ENCODE measurements at places on chromosomes 7 and 10.
A peak's percentile ranks its signal among the peaks of the same experiment; 100 is the strongest.

- DNase-seq: no peak
These were observed 193.5 kb upstream of the PITRM1 start for GRCh38 chr10:3366043-3366442.

DNA sequence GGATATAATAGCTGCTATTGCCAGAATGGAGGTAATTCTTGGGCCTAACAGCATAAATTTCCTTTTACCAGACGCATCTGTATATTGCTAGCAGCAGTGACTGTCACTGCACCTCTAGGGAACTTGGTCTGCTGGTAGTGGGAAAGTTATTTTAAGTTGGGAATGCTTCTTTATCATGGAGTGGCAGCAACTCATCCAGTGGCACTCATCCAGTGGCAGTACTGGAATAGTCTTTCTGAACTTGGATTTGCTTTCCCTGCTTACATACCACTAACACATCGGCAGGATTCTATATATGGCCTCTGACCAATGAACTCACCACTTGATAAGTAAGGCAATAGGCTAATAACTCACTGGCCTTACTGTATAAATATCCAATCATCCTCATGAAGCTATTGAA is 22.0 kb upstream of the ICA1 start:
- DNase-seq: no peak

- DNase-seq: no peak
These were observed 4.0 kb downstream of the IDI1 start for GRCh38 chr10:1044964-1045363.

- no peak for DNase-seq
These were observed 82.8 kb downstream of the ORC5 start for GRCh38 chr7:104124893-104125477.

GRCh38 chr10:125687507-125688185 is 4.7 kb upstream of the TEX36 start:
- no peak for DNase-seq

GRCh38 chr7:118826246-118826645 is 601.7 kb downstream of the ANKRD7 start:
- DNase-seq: no peak

DNA sequence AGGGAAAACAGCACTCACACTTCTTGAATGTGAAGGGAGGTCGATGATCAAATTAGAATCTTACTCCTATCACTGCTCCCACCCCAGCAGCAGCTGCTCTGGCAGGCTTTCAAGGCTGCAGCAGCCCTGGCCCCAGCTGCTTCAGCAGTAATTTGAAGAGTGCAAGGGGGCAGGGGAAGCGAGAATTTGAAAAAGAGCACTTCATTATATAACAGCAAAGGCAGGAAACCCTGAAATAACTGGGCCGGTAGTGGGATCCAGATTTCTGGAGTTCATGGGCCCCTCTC is 44.9 kb downstream of the MYPN start:
- no peak for DNase-seq

DNA sequence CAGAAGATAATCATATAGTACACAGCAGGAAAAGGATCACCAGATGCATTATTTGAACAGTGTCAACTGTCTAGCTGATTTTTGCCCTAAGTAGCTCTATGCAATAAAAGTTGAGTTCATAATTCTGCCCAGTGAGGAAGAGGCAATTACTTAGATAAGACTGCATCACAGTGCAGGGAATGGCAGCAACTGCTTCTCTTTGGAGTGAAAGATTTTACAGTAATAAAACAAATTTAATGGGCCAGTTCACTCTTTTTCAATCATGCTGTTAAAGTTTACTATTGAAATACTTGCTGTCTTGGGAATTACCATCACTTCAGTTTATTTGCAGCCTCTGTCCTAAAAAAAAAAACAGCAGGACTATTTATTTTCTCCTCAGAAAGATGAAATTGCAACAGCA is 907.9 kb downstream of the ANKRD7 start:
- DNase-seq: no peak

DNA sequence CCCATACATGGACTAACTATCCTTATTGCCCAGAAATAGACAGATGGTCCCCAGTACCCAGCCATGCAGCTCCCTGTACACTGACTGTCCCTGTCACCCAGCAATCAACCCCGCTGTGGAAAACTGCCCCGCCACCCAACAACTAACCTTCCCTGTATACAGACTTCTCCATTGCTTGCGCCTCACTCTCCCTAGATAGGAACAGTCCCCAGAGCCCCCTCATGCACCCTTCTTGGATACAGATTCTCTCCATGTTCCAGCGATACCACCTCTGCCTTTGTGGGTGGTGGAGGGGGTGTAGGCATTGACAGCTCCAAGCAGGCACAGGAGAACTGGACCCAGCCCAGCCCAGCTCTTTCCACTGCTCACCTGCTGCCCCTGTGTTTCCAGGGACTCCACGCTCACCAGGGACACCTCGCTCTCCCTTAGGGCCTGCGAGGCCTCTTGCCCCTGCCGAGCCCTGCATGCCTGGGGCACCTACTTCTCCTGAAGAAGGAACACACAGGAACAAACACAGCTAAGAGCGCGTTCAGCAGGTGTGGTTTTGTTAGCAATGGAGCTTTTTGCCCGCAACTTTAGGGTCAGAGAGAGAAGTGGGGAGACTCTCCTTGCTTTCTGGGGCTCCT is 7.2 kb downstream of the SFTPD start:
- no peak for DNase-seq

GRCh38 chr7:148288592-148289151 is 301.9 kb upstream of the C7orf33 start:
- no peak for DNase-seq

DNA sequence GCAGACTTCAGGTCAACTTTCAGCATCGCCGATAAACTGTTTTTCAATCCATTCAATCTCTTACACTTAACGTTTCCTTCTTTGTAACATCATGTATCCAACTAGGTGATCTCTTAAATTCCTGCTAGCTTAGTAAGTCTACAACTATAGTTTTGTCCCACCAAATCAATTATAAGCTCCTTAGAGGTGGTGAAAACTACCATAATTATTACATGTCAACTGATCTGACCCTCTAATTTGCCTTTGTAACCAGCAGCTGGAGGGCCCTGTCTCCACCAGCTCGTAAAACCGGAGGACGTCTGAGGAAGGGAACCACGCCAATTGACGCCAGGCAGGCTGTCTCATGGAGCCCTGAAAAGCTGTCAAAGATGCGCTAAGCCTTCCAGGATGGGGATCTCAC is 113.4 kb downstream of the ABCC2 start:
- no peak for DNase-seq

- no peak for DNase-seq
These were observed 40.6 kb downstream of the PYROXD2 start for GRCh38 chr10:98374217-98374985.

GRCh38 chr7:107960272-107960671 is 42.7 kb downstream of the LAMB1 start:
- DNase-seq: no peak

DNA sequence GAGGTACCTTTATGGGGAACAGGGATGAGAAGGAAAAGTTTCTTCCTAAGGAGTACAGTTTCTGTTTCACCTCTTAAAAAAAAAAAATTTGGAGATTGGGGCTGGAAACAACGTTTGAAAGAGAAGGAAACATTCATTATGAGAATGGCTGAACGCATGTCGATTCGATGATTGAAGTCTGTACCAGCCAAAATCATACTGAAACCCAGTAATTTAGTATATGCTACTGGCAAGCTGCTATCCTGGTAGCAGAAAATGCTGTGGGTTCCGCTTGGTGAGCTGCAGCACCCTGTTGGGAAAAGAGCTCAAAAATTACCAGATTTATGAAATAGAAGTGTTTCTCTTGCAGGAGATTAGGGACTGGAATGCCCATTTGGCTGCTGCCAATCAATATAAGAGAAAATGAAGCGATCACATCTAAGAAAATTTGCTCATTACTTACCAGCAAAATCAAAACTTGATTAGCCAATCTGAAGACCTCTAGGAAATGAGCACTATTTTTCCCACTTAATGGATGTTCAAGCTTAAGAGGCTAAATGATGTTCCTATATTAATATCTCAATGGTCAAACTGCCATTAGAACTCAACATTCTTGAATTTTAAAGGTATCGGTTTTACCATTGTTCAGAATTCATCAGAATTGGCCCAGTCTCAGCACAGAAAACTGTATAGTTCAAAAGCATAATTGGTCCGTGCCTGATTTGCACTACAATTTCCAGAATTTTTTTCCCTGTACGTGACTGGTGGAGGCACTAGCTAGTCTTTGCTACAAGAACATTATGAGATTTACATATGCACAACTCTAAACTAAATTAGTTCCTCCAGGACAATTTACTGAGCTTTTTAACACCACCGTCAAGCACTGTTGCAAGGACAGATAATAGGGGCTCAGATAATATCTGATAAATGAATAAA is 1.2 kb upstream of the ITGB1 start:
- DNase-seq: no peak

GRCh38 chr10:94006591-94007550 is 13.1 kb downstream of the PLCE1 start:
- no peak for DNase-seq

- no peak for DNase-seq
These were observed 5.9 kb downstream of the EBF3 start for GRCh38 chr10:129958148-129958628.

GRCh38 chr10:70974351-70974901 is 86.1 kb upstream of the PCBD1 start:
- no peak for DNase-seq

GRCh38 chr7:12257582-12257981 is 46.5 kb downstream of the TMEM106B start:
- DNase-seq: no peak

DNA sequence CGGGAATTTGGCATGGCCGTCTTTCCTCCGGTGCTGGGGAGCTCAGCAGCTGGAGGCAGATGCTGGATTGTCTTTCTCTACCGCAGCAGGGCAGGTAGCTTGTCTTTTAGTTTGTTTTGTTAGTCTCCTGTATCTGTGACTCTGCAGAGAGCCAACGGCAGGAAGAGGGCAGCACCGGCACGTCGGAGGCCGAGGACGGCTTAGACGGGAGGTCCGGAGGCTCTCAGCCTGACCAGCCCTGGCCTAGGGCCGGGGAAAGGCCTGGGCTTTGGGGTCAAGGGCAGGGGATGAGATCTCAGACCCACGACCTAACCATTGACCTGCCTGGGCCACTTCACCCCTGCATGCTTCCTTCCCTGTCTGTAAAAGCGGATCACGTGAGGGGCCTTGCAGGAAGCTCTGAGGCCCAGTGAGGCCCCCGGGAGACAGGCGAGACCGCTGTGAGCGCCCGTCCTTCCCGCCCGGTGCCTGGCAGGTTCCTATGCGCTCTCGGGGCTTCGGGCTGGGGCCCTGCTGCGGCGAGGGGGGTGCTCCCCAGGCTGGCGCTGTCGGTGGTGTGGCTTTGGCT is 72.7 kb downstream of the LHPP start:
- peak; percentile 33 for DNase-seq

GRCh38 chr10:90775351-90776028 is 82.3 kb downstream of the HTR7 start:
- DNase-seq: no peak

DNA sequence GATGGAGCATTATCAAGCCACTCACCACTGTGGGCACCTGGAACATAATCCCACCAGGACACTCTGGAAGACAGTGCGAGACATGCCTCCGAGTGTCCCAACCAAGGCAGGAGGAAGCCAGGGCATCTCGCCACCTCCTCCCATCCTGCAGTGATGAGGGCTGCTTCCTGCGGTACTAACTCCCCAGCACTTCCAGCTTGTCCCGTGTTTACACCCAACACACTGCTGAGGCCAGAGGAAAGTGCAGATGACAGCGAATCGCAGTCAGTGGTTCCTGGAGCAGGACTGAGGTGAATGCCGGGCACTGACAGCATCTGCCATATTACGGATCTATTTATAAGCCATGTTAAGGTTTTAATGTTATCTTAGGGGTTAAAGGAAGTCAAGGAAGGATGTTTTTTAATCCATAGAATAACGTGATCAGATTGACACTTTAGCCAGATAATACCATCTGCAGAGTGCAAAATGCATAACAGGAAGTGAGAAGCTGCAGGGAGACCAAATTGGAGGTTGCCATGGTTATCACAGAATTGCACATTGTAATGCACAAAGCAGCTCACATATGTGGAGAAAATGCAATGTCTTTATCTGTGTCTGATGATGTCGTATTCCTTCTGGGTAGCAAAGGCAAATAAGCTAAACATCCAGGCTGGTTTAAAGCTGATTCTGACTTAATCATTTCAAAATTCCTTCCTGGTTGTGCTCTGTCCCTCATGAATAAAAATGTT is 314.1 kb upstream of the C7orf33 start:
- DNase-seq: no peak

DNA sequence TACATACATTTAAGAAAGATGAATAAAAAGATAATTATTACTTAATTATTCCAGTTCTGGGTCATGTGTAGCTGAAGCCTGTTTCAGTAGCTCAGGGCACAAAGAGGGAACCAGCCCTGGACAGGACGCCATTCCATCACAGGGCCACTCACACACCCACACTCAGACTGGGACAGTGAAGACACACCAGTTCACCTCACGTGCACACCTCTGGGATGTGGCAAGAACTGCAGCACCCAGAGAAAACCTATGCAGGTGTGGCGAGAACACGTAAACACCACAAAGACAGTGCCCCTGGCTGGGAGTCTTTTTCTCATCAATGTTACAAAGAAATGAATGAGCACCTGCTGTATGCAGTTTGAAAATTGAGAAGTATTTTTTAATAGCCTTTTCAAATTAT is 1.6 kb upstream of the IDI1 start:
- no peak for DNase-seq

GRCh38 chr10:57905861-57906260 is 361.8 kb downstream of the IPMK start:
- DNase-seq: no peak

- DNase-seq: no peak
These were observed 123.3 kb downstream of the WDR37 start for GRCh38 chr10:1179346-1180070.

- no peak for DNase-seq
These were observed 73.4 kb upstream of the FAM13C start for GRCh38 chr10:59435707-59436106.

DNA sequence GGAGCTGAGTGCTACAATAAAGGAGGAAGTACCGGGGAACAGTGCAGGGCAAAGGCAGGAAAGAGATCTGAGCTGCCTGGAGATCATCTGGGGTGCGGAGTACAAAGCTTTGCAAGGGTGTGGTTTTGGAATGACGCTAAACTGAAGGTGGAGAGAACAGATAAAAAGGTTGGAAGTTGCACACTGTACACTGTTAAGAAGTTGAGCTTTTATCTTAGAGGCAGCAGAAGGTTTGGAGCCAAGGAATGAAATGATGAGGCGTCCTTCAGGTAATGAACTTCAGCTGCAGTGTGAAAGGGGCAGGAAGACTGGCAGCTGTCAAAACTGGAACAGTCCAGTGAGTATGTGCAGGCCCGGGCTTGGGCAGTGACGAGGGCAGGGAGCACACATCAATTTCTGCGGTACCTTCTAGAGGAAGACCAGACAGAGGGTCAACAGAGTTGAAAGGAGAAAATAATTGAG is 7.2 kb upstream of the ANKRD61 start:
- no peak for DNase-seq

- no peak for DNase-seq
These were observed 412.2 kb upstream of the ZMIZ1 start for GRCh38 chr10:78656417-78657162.
